ENCODE measurements at places on chromosomes 12 and 14. TPM values are rescaled to one million over a fixed set of nuclear protein-coding genes. Genes with fewer than 3 reads are reported as not detected.

- no peak for DNase-seq
- H3K27me3 ChIP-seq: no peaks in the 10 kb centered on the region
- H3K27ac ChIP-seq: no peak overlapping the region
- H3K4me1 ChIP-seq: no peaks in the 10 kb centered on the region
Measured at GRCh38 chr12:21248679-21249078, 86.0 kb downstream of the SLCO1A2 start.

DNA sequence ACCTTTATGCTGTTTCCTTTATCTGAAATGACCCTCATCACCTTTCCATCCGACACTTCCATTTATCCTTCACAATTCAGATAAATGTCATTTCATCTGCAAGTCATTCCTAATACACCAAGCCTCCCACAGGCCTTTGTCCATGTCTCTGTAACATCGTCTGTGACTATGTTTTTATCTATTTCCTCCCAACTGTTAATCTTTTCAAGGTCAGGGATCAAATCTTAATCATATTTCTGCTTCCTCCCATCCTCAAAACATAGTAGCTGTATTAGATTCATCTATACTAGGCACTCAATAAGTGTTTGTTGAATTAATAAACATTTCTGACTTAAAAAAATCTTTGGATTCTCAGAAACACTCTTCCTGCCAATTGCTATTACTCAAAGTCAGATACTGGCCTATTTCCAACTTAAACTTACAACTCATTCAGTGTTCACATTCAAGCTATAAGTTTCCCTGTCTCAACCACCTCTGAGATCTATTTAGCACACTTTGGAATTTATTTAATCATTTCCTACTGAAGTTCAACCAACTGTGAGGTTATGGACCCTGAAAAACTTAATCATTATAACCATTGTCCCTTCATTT lies 100.2 kb upstream of the ALX1 start:
- no peaks in the 10 kb centered on the region for H3K4me1 ChIP-seq
- H3K27me3 ChIP-seq: no peaks in the 10 kb centered on the region
- DNase-seq: no peak
- no peaks in the 10 kb centered on the region for H3K36me3 ChIP-seq
- no peak overlapping the region for H3K4me3 ChIP-seq

- no peak overlapping the region for H3K4me3 ChIP-seq
- peaks cover 12% of the 10 kb centered on the region for H3K4me1 ChIP-seq
- H3K27me3 ChIP-seq: no peaks in the 10 kb centered on the region
Measured at GRCh38 chr14:92994942-92995341, 72.0 kb downstream of the CHGA start.

DNA sequence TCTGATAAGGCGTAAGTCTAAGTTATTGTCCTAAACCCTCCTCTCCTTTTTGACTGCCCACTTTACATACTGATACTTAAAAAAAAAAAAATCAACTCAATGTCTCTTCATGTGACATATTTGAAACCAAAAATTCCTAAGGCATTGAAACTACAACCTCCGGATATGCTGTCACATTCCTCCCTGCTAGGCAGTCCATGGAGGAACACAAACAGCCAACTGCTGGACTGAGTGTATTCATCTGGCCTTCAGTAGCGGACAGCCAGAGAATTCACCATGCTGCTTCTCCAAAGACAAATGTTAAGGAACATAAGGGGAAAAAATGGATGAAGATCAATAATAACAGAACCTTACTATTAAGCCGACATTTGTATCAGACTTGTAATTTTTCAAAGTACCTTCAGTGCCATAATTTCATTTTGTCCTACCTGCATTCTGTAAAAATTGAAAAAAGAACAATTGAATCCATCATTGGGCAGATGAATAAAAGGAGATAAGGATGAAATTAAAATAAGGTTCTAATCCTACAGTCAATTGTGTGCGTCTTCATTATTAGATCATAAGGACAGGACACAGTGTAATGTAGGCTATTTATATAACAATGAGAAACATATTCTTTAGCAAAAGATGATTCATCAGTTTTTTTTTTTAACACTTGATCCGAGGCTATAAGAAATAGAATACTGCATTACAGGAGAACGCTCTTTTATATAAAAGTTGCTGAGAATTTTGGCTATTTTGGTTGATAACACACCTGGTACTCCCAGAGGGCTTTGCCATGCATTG lies 12.2 kb downstream of the RERG start:
- no peaks in the 10 kb centered on the region for H3K36me3 ChIP-seq
- H3K27me3 ChIP-seq: no peaks in the 10 kb centered on the region
- H3K4me1 ChIP-seq: no peaks in the 10 kb centered on the region

Gene RERG
- total RNA-seq: 13.2 TPM

All from thyroid gland (tissue), 4 donors.